ENCODE measurements at places on chromosomes 1 and 21.

DNA sequence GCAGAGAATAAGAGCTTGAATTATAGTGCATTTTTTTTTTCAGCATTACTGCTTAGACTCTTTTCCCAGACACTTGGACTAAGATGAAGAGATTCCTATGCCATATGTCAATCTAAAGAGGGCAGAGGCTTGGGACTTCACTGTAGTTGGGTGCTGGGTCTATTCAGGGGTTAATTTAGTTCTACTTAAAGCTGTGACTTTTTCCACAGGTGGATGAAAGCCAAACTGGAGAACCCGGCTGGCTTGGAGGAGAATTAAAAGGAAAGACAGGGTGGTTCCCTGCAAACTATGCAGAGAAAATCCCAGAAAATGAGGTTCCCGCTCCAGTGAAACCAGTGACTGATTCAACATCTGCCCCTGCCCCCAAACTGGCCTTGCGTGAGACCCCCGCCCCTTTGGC, 104.8 kb downstream of the ATP5PO start:
- no peak for DNase-seq

GRCh38 chr1:182962554-182963115, 9.7 kb upstream of the SHCBP1L start:
- DNase-seq: peak; percentile 90

- no peak for DNase-seq
These were observed 450.6 kb upstream of the CAMK1G start for GRCh38 chr1:209132736-209133467.

DNA sequence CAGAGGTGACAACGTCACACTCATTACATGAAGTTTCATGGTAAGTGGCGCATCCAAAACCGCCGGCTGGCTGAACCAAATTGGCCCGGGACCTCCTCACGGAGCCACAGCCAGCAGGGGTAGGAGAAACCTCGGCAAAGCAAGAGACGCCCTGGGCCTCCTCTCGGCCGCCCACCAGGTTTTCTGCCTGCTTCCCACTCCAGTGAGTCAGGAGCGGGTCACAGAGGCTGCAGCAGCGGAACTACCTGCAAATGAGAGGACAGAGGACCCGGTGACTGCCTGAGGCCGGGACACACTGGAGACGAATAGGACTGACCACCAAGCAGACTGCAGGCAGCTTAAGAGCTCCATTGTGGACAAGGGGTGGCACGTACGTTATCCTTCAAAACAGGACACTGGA, 55.0 kb downstream of the MEGF6 start:
- DNase-seq: no peak

DNA sequence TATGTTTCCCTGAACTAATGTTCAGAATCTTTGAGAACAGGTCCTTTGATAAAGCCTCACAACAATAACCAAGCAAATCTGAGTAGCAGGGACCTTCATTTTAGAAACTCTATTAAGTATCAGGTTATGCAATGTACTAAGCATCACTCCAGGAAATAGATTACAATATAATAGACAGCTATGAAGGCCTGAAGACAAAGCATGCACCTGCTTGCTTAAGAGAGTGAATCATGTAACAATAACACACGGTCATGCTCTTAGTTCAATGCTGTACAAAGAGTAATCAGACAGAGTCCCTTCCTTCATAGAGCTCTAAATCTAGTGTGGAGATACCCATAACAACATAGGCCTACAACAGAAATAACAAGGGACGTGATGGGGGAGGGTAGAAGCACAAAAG, 8.1 kb upstream of the CMPK1 start:
- DNase-seq: no peak

DNA sequence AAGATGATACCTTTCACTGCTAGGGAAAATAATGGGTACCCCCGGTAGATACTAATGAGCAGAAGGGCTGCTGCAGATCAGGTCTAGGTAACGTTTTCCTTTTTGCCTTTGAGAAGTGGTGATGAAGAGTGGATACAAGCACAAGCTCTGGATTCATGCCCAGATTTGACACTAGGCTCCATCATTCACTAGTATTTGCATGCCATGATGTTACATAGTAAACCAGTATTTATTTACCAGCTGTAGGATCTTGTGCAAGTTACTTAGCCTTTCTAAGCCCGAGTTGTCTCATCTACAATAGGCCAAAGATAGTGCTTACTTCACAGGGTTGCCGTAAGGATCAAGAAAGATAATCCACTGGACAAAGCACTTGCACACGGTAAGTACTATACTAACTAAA, 14.2 kb downstream of the PTPN14 start:
- no peak for DNase-seq

DNA sequence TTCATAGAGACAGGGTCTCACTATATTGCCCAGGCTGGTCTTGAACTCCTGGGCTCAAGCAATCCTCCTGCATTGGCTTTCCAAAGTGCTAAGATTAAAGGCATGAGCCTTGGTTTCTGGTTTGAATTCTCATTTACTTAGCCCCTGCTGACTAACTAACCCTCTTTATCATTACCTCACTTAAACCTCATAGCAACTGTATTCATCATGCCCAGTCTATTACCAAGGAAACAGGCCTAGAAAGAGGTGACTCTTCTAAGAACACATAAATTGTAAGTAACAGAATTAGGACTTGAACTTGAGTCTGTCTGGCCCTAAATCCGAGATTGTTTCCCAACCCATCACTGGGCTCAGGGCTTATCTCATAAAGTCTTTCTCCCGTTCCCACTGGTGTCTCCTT, 44.2 kb downstream of the TMEM53 start:
- no peak for DNase-seq

- DNase-seq: peak; percentile 65
These were observed 25.0 kb upstream of the UAP1 start for GRCh38 chr1:162536511-162536910.

DNA sequence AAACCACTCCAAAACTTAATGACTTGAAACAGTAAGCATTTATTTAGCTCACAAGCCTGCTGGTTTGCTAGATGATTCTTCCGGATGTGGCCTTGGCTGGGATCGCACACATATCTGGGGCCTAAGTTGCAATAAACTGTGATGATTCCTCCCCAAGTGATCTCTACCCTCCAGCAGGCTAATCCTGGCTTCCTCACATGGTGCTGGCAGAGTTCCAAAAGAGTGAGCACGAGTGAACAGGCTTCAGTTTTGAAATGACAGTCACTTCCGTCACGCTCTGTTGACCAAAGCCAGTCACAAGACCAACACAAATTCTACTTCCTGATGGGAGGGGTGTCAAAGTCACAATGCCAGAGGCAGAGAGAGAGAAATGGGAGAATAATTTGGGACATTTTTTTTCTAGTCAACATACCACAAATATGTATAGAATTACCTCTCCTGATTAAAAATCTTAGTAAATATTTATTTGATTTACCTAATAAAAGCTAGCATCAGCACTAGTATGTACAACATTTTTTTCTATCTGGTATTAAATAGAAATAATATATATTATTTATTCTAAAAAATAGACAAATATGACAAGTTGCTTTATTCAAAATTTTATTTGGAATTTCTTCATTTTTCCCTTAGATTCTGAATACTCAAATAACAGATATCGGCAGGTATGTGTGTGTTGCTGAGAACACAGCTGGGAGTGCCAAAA, 292.7 kb downstream of the TPR start:
- peak; percentile 79 for DNase-seq

DNA sequence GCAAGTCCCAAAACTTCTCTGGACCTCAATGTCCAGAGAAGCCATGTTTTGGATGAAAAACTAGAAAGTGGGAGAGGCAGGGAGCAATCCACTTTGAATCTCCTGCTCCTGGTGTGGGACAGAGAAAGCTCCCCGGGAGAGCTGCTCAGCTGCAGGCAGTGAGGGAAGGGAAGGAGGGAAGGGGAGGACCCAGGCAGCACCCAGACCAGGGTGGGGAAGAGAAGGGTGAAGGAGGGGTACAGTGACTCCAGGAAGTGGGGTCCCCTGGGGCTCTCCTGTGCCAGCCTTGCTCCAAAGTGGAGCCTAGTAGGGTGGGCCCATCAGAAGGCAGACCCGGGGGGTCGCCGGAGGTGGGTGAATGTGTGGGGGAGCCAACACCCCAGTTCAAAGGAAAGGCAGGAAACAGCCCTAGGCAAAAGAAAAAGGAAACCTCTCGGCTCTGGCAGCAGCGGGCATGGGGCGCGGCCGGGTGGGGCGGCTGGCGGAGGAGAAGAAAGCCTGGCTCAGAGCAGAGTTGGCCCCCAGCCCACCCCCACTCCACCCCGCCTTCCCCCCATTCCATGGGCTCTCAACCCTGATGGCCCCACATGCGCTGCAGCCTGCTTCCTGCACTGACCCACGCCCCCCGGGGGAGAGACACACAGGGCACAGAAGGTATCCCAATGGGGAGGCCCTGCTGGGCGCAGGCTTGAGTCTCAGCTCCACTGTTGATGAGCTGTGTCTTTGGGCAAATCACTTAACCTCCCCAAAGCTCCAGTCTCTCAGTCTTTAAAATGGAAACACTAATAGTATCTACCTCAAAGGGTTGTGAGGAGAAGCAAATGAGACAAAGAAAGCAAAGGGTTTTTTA, 5.7 kb downstream of the LGR6 start:
- no peak for DNase-seq

DNA sequence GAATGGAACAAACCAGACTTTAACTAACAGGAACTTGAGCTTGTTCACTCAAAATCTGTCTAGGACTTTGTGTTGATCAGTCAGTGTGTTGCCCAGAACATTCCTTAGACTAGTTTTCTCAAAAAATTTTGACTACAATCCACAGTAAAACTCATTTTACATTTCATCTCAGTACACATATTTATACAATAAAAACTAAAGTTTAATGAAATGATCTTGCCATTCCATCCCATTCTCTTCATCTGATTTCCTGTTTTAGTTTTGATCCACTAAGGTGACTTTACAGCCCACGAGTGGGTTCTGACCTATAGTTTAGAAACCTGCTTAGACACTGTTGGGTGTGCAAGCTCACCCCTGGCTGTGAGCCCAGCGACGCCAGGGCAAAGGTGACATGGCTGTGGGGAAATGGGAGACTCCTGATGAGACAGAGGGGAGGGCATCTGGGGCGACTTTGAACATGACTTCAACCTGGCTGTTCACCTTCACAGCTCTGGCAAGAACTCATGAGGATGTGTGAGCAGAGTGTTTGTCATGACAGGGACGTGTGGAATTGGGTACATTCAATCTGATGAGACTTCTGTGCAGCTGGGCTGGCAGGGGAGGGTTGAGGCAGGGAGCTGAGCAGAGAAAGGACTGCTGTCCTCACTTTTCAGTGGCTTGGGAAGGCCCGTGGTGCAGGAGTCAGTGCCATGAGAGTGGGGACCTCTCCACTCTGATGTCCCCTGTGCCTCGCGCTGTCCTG, 40.6 kb downstream of the LHX4 start:
- no peak for DNase-seq

DNA sequence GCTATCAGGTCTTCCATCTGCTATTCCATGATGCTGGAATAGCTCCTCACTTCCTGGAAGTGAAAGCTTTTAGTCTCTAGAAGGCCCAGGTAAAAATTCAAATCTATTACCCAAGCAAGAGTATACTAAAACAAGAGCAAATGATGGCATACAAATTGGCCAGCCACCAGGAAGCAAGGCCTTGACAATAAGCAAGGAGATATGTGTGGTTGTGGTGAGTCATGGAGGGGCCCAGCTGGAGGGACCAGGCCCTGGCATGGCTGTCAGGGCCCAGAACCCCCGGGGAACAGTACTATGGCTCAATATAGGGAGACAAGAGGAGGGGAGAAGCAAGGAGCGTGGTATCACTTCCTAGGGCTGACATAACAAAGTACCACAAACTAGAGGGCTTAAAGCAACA, 358.7 kb downstream of the RRAGC start:
- DNase-seq: no peak

GRCh38 chr1:114712977-114713376, 3.6 kb downstream of the NRAS start:
- no peak for DNase-seq

DNA sequence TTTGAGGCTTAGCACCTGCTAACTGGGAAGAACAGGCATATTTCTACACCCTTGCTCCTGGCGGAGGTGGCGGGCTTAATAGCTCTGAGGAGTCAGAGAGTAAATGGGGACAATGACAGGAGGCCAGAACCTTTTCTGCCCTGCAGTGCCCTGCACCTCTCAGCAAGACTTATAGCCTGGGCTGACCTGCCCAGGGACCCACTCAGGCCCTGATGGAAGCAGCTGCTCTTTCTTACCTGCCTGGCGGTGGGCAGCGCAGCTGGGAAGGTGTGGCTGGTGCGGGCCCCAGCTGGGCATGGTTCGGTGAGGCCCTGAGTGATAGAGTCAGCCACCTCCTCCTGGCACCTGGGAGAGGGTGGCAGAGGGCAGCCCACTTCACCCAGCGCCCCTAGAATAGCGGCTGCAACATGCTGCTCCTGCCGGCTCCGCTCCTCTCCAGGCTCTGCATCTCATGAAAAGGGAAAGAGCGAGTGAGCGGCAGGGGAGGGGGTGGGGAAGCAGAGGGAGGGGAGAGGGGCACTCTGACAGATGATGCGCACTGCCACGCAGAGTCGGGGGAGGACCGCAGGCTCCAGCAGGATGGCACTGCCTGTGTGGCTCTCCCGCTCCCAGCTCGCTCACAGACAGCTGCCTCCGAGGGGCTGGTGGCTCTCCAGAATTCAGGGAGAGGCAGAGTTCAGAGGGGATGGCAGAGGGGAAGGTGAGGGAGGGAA, at the start of gene RGS8:
Gene RGS8, minus strand, starts transcription at position 472 of the 713 bp plus-strand sequence. CDS start 14,938 bp downstream, outside the sequence.
- no peak for DNase-seq

- no peak for DNase-seq
These were observed 332.3 kb downstream of the COL11A1 start for GRCh38 chr1:102776071-102776470.

GRCh38 chr1:56584910-56585528, 5.7 kb upstream of the PLPP3 start:
- peak; percentile 54 for DNase-seq

DNA sequence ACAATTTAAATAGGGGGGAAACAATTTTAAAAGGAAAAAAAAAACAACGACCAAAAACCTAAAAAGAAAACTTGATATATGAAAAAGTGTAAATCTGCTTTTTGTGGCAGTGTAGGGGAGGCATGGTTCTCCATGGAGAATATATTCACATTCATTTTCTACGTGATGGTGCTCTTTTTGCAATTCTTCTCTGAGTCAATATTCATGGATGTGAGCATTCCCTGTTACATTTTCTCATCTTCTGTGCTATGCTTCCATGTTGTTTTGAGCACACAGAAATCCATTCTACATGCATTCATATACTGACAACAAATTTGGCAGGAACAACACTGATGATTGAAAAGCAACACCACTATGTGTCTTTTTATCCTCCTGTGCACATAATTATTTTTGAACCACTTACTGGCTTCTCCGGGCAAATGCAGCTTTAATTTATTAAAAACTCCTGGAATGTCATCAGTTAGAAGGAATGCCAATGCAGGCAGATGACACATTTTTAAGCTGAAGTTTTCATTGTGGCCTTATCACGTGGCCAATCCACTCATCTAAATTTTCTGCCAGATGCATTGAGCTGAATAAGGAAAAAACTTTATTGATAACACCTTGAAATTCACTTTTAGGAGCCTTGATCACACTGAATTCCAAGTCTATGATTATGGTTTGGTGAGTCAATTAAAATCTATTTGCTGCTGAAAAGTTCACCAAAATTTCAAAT, 590.6 kb downstream of the NUF2 start:
- no peak for DNase-seq

GRCh38 chr1:173015629-173016028, 35.1 kb downstream of the TNFSF18 start:
- DNase-seq: no peak

- DNase-seq: no peak
These were observed 245.2 kb downstream of the TRABD2B start for GRCh38 chr1:47751996-47752451.
